Vagina (tissue), 2 donors: ENCODE measurements at places on chromosomes 2 and 18. TPM values are rescaled to one million over a fixed set of nuclear protein-coding genes. Genes with fewer than 3 reads are reported as not detected.

DNA sequence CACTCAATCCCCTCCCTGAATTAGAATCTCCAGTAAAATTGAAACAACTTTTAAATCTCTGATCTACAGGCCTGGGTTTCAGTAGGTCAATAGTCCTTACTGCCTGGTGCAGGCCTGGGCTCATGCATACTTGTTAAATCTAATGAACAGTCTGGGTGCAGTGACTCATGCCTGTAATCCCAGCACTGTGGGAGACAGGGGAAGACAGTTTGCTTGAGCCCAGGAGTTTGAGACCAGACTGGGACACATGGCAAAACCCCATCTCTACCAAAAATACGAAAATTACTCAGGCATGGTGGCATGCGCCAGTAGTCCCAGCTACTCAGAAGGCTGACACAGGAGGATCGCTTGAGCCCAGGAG, 94.7 kb upstream of the SP3 start:
- H3K36me3 ChIP-seq = no peaks in the 10 kb centered on the region
- H3K4me3 ChIP-seq = no peak overlapping the region
- no peaks in the 10 kb centered on the region for H3K27me3 ChIP-seq
- peak overlapping the region; percentile 73 for H3K27ac ChIP-seq
- peaks cover 23% of the 10 kb centered on the region for H3K4me1 ChIP-seq

Gene GNLY
- 3.2 TPM for total RNA-seq

DNA sequence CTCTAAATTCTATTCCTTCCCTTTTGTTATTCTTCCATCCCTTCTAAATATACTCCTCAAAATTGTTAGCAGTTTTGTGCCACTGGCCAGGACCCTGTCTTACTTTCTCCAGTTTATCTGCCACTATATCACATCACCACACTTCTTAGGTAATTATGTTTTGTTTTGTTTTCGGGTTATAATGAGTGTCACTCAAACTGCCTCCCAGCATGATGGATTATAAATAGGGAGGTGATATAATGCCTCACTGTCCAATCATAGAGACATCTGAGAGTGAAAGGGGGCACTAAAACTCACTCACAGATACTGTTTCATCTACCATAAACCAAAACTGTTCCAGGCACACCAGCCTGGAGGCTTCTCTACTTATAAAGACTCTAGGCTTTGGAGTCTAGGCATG, 3.5 kb downstream of the RSAD2 start:
- no peak overlapping the region for H3K27ac ChIP-seq
- DNase-seq = no peak
- no peaks in the 10 kb centered on the region for H3K36me3 ChIP-seq

- no peak overlapping the region for H3K27ac ChIP-seq
- H3K27me3 ChIP-seq = no peaks in the 10 kb centered on the region
- H3K4me1 ChIP-seq = no peaks in the 10 kb centered on the region
- no peak overlapping the region for H3K4me3 ChIP-seq
- H3K36me3 ChIP-seq = no peaks in the 10 kb centered on the region
Observed at GRCh38 chr2:187372213-187372612, 75.8 kb downstream of the CALCRL start.

DNA sequence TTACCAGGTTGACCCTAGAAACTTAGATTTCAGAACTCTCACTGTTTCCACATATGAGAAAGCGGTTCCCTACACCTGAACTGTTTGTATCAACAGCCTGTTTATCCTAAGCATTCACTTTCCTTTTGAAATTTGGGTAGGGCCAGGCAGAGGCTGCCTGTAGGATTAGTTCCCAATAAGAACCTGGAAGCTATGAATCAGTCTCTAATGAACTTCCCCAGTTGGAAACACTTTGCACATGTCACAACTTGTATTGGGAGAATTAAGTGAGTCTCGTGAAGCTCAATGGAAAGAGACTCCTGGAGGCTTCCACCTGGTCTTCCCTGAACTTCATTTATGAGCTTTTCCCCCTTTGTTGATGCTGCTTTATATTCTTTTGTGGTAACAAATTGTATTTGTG, 486.6 kb upstream of the HS6ST1 start:
- H3K36me3 ChIP-seq = no peaks in the 10 kb centered on the region
- DNase-seq = peak; percentile 16
- no peaks in the 10 kb centered on the region for H3K4me1 ChIP-seq
- H3K27me3 ChIP-seq = no peaks in the 10 kb centered on the region

Gene TFCP2L1
- 32.7 TPM for total RNA-seq

DNA sequence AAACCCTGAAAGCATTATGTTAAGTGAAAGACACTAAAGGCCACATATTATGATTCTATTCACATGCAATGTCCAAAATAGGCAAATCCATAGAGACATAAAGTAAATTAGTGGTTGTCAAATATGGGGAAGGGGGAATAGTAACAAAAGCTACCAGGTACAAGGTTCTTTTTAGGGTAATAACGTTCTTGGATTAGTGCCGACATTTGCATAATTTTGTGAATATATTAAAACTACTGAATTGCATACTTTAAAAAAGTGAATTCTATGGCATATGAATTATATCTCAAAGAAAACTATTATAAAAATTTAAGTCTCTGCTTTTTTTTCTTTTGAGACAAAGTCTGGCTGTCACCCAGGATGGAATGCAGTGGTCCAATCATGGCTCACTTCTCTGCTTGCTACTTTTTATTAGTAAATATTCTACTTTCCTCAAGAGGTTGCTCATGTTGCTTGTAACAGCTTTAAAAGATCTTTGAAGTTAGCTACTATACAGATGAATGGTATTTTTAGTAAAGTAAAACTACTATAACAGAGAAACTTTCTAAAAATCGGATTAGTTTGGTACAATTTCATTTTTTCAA, 2.5 kb downstream of the SESTD1 start:
- H3K4me3 ChIP-seq = no peak overlapping the region
- H3K36me3 ChIP-seq = no peaks in the 10 kb centered on the region
- DNase-seq = no peak

DNA sequence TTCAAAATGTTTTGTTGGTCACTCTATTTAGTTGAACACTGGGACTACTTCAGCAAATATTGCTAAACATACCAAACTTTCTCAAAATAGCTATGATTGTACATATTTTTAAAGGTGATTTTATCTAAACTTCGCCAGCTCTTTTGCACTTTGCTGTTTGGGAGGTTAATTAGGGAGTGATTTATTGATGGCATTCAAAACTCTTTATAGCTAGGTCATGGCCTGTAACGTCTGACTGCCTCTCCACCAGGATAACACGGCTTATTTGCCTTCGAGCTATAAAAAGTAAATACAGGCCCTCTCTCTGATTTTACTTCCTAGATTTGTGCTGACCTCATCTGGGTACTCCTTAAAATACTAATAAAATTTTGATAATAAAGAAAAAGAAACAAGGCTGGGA, 931.9 kb downstream of the DCDC2C start:
- no peak overlapping the region for H3K27ac ChIP-seq
- no peak for DNase-seq
- H3K4me1 ChIP-seq = no peaks in the 10 kb centered on the region
- no peaks in the 10 kb centered on the region for H3K36me3 ChIP-seq

Gene TRIM54
- total RNA-seq = 2.5 TPM

DNA sequence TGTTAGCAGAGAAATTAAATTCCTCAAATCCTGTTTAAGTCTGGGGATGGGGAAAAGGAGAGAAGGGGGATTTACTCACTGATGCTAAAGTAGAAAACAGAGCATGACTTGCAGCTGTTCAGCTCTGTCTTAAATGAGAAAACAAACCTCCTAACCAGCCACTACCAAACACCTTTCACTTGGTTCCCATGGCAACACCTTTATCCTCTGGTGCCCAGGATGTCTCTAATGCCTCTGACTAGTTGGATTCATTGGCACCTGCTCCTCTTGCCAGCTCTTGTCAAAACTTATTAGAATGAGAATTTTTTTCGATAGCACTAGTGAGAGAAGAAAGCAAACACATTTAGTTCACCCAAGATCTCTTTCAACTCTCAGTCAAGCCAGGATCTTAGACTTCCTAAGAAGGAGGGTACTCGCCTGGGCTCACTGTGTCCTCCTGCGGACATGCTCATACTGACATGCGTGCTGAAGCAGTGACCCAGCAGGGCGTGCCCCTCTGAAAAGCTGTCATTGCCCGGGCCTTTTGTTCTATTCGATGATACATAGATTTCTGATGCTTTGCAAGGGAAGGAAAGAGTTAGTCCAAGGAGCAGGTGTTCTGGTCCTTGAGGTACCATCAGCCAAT, 656.0 kb upstream of the CELF4 start:
- H3K4me3 ChIP-seq = no peak overlapping the region
- H3K27ac ChIP-seq = no peak overlapping the region
- no peaks in the 10 kb centered on the region for H3K36me3 ChIP-seq
- DNase-seq = no peak

GRCh38 chr18:55641486-55641885, 53.5 kb upstream of the TCF4 start:
- no peaks in the 10 kb centered on the region for H3K4me1 ChIP-seq
- H3K27me3 ChIP-seq = no peaks in the 10 kb centered on the region
- H3K4me3 ChIP-seq = no peak overlapping the region
- H3K36me3 ChIP-seq = no peaks in the 10 kb centered on the region

Gene GCG
- not detected for total RNA-seq

DNA sequence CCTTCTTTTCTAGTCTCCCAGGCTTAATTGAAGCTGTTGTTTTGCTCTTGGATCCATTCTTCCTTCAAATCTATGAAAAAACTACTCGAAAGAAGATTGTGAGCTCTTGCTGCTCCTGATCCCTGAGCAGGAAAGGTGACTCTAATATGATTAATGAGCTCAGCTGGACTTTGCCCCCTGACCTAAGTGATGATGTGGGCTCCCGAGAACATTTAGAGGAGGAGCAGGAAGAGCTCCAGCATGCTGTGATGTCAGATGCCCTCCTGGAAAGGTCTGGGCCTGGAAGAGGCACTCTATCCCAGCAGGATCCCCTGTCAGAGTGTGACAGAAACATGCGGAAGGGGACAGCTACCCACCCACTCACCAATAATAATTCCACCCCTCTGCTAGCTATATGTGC, 117.9 kb upstream of the PELI1 start:
- peaks cover 27% of the 10 kb centered on the region for H3K4me1 ChIP-seq
- H3K4me3 ChIP-seq = no peak overlapping the region
- H3K27ac ChIP-seq = peak overlapping the region; percentile 6
- DNase-seq = no peak
- H3K27me3 ChIP-seq = no peaks in the 10 kb centered on the region
